T-helper 9 cell (primary cell): ENCODE measurements at places on chromosomes 3 and 15.

DNA sequence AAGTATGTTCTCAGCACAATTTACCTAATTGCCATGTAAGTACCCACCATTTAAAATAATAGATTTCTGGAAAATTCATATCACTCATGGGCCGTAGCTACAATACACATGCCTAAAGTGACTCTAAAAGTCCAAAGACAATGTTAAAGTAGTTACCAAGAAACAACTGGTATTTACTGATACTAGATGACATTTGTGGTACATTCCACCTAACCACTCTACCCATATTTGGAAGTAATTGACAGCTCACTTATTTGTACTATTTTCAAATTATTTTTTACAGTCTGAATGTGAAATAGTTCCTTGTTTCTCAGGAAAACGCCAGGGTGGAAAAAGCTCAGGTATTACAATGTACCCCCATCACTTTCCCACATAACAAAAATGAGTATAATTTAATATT, 573.0 kb downstream of the MECOM start:
- DNase-seq = no peak

GRCh38 chr3:49007771-49008528, 759 bp downstream of the WDR6 start:
- peak; percentile 85 for DNase-seq

DNA sequence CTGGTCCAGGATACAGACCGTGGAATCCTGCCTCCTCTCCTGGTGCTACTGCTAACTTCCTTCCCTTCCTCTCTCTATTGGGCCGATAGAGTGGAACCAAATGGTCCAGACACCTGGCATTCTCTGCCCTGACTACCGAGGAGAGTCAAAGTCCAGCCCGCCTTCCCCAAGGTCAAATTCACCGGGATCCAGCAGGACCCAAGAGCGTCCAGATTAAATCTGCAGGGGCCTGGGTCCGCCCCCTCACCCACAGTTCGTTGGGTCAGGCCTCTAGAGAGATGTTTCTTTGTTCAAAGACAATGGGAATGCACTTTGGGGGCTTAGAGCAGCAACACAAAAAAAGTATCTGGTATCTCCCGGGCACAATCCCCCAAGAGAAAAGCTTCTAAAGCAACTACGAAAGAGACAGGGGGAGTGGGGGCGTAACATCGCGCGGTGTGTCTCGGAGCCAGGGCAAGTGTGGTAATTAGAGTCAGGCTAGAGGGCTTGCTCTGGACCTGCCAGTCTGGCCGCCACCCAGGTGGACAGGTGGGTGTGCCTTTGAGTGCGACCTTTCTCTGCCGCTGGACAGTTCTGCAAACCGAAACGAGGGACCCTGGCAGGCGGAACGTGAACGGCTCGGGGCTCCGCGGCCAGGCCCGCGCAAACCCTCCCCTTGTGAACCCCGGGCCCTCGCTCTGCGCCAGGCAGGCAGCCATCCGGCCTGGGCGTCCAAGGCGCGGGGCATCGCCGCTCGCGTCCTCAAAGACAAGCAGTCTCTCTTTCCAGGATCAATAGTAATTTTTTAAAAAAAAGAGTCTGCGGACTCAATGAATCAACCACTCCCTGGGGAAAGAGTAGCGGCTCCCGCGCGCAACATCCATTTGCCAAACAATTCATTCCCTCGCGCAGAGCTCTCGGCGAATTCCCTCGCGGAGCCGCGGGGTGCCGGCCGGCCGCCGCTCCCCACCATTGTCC, 806 bp downstream of the KLHL25 start:
- peak; percentile 19 for DNase-seq

- no peak for DNase-seq
Measured at GRCh38 chr15:85000189-85000864, 18.7 kb downstream of the PDE8A start.

DNA sequence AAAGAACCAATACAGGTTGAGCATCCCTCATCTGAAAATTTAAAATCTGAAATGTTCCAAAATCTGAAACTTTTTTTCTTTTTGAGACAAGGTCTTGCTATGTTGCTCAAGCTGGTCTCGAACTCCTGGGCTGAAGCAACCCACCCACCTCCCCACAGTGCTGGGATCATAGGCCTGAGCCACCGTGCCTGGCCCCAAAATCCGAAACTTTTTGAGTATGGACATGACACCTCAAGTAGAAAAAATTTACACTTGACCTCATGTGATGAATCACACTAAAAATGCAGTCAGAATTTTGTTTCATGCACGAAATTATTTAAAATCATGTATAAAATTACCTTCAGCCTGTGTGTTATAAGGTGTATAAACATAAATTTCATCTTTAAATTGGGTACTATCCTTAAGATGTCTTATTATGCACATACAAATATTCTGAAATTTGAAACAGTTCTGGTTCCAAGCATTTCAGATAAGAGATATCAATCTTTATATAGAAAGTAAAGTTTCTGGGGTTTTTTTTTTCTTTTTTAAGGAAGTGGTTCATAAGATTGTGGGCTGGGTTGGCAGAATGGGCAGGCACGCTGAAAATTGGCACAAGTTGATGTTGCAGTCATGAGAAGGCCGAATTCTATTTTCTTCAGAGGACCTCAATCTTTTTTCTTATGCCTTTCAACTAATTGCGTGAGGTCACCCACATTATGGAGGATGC, 72.5 kb downstream of the SPRED1 start:
- DNase-seq = no peak

DNA sequence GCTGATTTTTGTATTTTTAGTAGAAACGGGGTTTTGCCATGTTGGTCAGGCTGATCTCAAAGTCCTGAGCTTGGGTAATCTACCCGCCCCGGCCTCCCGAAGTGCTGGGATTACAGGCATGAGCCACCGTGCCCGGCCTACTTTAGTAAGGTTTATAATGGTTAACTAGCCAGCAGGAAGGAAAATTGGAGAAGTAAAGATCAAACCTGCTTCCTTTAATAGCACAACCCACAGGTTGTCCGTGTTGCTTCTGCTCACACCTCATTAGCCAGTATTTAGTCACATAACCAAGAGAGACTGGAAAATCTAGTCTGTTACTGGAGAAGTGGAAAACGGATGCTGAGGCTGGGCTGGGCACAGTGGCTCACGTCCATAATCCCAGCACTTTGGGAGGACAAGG, 51.9 kb upstream of the TBL1XR1 start:
- no peak for DNase-seq

DNA sequence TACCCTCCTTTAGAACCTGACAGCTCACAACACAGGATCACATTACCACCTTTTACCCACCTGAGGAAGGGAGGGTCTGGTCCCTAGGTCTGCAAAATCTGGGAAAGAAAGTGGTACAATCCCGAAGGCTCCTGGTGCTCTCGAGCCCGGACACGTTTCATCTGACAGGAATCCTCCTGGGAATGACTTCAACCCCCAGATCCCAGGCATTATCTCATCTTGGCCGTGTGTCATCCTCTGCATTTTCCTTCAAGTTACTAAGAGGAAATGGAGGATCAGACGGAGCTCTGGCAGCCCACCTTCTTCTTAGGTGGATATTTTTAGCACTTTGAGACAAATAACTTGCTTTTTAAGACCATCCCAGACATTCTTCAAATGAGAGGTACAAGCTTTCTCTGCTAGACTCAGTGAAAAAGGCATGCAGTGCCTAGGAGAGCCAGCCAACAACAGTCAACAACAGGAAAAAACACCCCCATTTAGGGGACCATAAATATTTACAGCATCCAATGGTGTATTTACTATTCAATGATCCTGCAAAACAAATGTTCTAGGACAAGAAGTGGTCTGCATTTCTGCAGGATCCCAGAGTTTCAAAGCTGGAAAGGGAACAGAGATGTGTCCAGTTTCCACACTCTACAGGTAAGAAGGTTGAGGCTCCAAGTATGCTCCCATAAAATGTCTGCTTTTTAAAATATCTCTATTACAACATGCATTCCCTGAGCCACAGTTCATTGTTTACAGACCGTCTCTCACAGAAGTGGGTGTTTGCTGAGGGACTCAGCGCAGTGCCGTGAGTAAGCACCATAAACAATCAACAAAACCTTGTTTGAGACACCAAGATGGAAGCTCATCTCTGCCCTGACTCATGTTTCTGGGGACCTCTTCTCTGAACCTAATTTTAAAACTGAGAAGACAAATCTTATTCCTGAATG, 38.3 kb upstream of the ARHGEF3 start:
- DNase-seq = no peak

DNA sequence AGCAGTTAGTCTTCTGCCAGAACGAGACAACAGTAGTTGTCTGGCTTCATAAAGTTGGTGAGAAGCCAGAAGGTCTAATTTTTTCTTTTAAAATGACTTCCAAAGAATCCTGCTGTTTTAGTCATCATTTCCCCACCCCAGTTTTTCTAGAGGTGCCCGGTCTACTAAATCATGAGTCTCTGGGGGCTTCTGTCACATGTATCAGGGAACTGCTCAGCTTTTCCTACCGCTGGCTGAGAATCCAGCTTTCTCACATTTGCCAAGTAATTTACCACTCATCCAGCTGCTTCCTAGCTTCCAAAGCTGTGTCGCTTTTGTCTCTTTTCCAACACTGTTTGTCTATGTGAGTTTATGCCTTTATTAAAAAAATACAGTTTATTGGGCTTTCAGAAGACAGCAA, 183.3 kb downstream of the NSUN3 start:
- DNase-seq = no peak
